ENCODE measurements at places on chromosomes 12 and 14.

DNA sequence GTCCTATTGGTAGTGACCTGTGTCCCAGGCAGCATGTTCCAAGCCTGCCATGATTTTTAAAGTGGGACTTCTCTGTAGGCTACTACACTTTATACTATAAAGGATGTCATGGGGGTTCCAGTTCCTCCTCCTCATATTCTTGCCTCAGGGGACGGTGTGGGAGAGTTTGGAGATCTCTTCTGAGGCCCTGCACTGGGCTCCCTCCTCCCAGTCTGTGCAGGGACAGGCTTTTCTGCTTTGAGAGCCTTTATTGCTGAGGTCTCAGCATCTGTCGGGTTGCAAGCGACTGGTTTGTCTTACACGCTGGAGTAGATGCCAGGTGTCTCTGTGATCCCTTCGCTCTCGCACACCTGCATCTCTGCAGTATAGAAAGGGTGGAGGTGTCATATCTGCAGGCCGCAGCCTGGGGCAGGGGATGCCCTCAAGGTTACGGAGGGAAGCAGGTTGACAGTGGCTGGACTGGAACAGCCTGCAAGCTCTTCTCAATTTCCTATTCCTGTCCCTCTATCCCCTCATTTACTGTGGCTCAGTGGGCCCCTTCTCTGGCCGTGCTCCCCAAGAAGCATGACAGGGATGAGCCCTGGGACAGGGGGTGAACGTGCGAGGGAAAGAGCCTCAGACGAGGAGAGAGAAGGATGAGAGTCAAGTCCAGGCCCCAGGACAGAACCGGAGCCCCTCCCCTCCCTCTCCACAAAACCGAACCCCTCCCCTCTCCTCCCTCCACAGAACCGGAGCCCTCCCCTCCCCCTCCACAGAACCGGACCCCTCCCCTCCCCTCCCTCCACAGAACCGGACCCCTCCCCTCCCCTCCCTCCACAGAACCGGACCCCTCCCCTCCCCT is 51.3 kb downstream of the SLC6A12 start:
- no peak for DNase-seq

DNA sequence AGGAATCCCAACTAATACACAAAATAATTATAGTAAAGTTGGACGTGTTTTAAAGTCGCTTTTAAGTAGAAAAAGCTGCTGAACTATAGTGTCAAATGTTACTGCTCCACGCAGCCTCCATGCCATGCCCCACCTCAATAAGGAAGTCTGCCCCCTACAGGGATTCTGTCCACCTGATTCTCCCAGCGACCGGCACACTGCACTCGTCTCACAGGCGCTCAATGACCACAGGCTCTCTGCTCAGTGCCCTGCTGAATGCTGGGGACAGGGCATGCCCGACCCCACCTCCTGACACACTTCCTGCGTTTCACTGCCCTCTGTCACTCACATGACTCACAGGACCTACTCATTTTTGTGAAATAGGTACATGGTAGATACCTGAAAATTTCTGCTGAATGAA is 48.9 kb downstream of the BDKRB1 start:
- no peak for DNase-seq

DNA sequence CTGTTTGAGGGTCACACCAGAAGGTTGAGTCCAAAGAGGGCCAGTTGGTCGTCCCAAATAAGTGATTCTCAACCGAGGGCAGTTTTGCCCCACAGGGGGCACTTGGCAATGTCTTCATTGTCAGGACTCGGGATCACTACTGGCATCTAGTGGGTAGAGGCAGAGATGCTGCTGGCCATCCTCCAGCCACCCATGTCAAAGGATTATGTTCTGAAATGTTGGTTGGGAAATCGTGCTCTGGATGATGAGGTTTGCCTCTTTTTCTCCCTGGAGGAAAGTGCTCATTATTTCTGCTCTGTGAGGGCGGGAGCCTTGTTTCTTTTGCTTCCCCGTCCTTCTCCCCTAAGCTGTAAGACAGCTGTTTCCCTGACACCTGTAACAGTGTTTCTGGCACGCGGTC is 3.6 kb downstream of the ZNF839 start:
- peak; percentile 79 for DNase-seq

GRCh38 chr14:71230897-71231296 is 323.6 kb downstream of the PCNX1 start:
- DNase-seq: no peak

- DNase-seq: no peak
Observed at GRCh38 chr12:43580601-43581000, 28.6 kb upstream of the ADAMTS20 start.

GRCh38 chr12:15270591-15270990 is 49.4 kb upstream of the RERG start:
- DNase-seq: no peak

DNA sequence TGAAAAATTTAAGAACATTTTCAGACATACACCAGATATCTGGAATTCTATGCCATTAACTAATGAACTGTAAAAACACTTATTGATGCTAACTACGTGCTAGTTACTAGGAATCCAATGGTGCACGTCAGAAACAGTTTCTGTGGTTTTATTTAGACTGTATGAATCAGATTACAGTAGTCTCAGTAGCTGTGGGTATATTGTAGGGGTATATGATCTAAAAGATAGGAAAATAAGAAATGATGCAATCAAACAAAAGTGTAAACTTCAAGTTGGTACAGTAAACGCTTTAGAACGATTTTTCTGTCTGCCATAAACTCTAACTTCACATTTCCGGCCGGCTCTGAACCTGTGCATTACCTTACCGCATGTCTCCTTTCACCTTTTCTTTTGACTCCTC is 2.3 kb downstream of the ABCC9 start:
- DNase-seq: no peak

DNA sequence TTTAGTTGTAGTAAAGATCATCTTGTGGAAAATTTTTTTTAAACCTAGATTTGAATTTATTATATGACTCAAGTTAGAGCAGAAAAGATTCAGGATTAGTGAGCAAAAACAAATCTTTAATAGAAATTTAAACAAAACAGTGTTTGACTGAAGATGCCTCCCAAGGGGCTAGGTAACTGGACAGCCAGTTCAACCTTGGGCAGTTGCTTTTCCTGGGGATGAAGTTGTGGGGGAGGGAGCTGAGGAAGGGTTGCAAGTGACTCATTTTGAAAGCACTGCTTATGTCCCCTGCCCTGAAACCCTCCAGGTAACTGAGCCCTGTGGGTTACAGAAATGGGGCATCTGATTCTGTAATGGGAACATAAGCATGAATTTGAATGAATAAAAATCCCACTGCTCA is 13.1 kb downstream of the CFAP54 start:
- DNase-seq: no peak

- DNase-seq: no peak
Observed at GRCh38 chr12:124179936-124180607, 114.8 kb upstream of the RFLNA start.

DNA sequence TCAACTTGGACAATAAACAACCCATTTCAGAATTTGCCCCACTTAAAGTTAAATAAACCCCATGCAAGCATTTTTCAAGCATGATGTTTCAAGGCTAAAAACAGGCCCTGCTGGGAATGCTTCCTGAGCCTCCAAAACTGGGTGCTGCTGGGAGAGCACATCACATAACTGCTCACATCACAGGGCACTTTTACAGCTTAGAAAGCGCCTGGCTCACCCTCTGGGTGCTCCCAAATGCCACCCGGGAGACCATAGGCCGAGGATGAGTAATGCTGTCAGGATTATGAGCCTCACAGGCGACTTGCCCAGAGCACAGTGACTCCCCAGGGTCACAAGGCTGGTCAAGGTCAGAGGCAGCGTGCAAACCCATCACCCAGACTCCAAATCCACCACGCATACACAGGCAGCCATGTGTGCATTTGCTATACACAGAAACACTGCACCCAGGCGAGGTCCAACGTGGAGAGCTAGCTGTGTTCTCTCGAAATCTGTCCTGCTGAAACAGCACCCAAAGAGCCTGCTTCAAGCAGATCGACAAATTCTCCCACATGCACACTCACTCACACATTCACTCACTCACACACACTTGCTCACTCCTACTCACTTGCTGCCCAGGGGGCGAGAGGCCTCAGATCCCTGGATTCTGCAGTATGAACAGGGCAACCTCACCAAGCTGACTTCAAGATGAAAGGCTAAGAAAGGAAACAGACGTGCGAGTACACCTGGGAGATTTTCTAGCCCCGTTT is 58.7 kb downstream of the ITPK1 start:
- no peak for DNase-seq

DNA sequence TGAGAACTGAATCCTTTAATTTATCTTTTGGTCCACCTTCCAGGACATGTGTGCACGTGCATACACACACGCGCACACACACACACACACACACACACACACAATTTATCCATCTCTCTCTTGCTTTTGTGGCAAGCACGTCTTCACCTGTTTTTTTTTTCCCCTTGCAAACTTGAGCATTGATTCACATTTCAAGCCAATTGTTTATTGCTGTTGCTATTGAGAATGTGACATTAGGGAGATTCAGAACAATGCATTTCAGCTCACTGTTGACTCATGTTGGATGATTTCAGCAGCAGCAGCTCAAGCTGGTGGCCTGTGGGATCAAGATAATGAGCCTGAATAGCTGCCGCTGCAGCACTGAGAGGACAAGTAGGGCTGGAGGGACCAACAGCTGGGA is 128.9 kb downstream of the SNAPC1 start:
- no peak for DNase-seq

DNA sequence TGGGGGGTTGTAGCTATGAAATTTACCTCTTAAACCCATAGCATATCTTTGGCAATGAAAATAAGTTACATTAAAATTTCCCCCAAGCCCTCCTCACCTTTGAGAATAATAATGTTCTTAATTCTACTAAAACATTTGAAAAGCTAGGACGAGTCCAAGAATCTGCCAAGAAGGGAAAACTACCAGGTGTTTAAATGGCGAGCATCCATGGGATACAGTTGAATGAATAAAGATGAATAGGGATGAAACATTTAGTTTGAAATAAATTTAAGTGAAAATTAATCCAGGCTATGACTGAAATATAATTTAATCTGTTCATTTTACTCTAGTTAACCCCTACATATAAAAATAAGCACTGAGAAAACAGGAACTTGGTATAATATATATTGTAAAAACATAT is 536.7 kb downstream of the FLRT2 start:
- DNase-seq: no peak

DNA sequence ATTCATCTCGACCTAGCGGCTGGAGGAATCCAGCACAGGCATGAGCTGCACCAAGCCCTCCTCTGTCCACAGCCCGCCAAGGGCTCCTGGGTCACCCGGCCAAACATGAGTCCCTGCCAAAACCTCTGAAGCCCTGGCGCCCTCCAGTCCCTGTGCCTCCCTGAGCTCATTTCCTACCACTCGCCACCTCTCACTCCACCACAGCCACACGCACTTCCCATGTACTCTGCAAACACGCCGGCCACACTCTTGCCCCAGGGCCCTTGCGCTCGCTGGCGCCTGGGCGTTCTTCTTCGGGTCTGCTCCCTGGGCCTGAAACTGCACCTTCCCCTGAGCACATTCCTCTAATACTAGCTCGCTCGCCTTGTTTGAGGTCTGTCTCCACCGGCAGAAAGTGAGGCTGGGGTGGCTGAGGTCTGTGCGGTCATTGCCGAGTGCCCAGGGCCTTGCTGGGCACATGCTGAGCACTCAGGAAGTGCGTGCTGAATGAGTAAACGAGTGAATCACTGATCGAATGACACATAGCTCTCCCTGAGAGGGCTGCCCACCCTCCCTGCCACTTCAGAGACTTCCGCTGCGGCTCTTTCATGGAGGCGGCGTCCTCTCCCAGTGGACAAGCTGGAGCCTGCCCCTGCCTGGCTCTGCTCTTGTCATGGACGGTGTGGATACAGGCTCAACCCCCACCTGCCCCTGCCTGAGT is 33.7 kb upstream of the DLK1 start:
- DNase-seq: peak; percentile 94

DNA sequence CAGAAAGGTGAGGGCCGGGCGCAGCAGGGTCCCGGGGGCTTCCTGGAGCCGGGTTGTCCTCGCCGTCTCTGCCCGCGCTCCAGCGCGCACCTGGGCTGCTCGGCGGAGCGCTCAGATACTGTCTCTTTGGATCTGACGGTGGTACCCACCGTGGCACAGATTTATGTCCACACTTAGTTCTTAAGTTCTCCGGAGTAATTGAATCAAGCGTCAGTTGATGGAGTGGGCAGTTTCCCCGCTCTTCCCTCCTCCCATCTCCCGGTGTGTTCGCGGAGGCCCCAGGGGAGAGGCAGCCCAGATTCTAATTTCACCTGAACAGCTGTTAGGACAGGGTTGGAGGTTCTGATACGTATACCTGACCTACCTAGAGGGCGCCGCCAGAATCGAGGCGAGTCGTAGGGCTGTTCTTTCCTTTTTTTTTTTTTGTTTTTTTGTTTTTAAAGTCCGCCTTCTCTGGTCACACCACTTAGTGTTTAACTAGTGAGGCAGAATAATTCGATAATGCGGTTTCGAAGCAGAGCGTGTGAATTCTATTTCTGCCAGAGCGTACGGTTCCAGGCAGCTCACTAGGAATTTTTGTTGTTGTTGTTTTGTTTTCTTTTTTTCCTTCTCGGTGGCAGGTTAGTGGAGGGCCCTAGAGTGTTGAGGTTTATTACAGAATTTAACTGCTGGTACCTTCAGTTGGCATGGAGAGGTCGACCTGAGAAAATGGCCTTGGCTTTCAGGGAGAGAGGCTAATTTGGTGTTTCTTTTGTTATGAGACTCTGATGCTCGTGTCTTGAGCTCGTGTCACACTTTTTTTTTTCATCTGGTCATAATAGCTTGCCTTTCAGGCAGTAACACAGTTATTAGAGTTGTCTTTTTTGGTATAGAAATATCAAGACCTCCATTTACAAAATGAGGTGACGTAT is 22.3 kb upstream of the GNS start:
- DNase-seq: no peak

GRCh38 chr12:132084621-132085290 is 59.4 kb downstream of the DDX51 start:
- DNase-seq: peak; percentile 63

DNA sequence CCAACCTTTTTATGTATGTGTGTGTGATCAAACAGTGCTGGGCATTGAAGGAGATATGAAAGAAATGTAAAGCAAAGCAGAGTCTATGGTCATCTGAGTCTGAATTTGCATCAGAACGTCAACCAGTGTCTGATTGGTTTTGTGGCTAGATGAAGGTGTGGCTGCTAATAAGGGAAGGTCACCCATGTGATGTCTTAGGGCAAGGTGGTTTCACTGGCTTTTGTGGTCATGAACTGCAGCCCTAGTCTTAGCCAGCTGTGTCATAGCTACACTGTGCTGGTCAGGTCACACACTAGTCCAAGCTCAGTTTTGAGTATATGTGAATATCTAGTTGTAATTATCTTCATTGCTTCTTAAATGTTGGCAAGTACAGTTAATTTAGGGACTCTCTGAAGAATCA is 105.8 kb downstream of the TGFB3 start:
- DNase-seq: no peak

- no peak for DNase-seq
Observed at GRCh38 chr12:93638095-93638494, 39.1 kb upstream of the CRADD start.

All from 8988T (cell line).